ENCODE measurements at places on chromosomes 1 and 21. TPM values are rescaled to one million over a fixed set of nuclear protein-coding genes. Genes with fewer than 3 reads are reported as not detected.

The CCDC27 gene
- polyA plus RNA-seq = not detected

The MAN1C1 gene
- 16.9 TPM for polyA plus RNA-seq

The KRTAP19-3 gene
- polyA plus RNA-seq = not detected

The ERVH48-1 gene
- polyA plus RNA-seq = not detected

The OLIG2 gene
- polyA plus RNA-seq = not detected

The RYR2 gene
- polyA plus RNA-seq = not detected

The SORT1 gene
- polyA plus RNA-seq = 37.2 TPM

The GPR25 gene
- polyA plus RNA-seq = not detected

The CHRM3 gene
- polyA plus RNA-seq = 0.02 TPM
